ENCODE measurements at places on chromosomes 6 and 20.

DNA sequence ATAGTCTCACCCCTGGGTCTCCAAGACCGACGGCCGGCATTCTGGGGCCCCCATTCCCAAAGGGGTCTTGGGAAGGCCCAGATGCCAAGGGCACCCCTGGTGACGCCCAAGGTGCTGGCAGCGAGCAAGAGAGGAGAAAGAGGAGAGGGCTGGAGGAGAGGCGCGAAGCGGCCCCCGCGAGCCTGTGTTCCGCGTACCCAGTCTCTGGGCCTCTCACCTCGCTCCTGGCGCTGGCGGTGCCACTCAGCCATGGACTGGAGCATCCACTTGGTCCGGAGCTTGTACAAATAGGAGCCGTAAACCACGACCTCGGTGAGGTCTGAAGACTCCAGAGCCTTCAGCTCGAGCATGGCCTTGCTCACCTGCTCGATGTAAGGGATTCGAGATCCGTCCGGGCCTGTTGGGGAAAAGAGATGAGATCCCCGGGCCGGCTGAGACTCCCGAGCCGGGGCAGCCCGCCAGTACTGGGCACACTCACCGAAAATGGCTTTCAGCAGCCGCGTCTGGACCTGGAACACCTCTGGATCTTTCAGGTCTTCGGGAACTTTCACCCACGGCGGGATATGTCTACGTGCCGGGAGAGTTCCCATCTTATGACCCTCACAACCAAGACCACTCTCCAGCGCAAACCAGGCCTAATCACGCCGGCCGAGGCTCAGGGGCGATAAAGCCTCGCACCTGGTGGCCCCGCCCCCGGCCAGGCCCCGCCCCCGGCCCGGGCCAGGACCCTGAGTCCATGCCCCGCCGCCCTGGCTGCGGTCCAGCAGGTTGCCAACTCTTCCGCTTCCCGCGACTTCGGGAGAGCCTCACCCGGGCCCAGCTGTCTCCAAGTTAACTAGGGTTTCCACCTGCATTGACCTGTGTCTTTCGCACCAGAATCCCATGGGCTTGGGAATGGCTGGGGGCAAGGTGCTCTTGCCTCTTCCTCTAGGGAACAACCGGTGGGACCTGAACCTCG, at the start of gene DPPA5:
DPPA5 (minus strand) TSS at position 641 of the 958 bp plus-strand sequence; CDS start at position 590, 51 bp downstream.
- no peak for DNase-seq

- DNase-seq, result no peak
Observed at GRCh38 chr6:85644279-85644762, 1.6 kb upstream of the SYNCRIP start.

GRCh38 chr20:8344106-8344505, 212.0 kb downstream of the PLCB1 start:
- DNase-seq, result no peak

- no peak for DNase-seq
Observed at GRCh38 chr6:64325093-64325492, 689.5 kb downstream of the PHF3 start.

DNA sequence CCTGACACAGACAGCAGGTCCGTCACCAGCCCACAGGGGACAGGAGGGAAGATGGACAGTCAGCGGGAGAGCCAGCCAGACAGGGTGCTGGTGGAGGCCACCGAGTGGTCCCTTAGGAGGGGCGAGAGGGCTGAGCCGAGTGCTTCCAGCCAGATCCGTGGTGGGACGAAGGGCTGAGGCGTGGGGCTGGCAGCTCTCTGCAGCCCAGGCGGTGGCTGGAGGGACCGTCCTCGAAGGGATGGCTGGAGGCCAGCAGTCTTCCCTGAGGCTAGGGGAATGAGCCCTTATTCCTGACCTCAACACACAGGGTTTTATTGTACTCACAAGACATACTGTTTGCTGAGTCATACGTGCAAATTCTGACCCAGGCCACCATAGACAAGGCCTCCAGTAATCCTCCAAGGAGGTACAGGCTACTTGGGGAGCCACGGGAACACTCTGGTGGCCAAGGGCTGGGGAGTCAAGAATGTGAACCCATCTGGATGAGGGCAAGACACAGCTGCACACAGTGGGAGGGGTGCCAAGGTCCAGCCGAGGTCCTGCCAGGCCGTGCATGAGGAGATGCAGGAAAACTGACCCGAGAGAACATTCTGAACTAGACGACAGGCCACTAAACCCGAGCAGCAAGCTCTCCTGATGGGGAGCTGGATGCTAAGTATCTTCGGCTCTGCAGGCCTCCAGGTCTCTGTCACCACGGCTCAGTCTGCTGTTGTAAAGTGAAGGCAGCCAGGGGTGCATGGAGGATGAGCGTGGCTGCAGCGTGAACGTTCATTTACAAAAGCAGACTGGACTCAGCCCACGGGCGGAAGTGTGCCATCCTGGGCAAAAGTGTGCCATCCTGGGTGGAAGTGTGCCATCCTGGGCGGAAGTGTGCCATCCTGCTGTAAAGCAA, 242.5 kb downstream of the TTLL2 start:
- no peak for DNase-seq

DNA sequence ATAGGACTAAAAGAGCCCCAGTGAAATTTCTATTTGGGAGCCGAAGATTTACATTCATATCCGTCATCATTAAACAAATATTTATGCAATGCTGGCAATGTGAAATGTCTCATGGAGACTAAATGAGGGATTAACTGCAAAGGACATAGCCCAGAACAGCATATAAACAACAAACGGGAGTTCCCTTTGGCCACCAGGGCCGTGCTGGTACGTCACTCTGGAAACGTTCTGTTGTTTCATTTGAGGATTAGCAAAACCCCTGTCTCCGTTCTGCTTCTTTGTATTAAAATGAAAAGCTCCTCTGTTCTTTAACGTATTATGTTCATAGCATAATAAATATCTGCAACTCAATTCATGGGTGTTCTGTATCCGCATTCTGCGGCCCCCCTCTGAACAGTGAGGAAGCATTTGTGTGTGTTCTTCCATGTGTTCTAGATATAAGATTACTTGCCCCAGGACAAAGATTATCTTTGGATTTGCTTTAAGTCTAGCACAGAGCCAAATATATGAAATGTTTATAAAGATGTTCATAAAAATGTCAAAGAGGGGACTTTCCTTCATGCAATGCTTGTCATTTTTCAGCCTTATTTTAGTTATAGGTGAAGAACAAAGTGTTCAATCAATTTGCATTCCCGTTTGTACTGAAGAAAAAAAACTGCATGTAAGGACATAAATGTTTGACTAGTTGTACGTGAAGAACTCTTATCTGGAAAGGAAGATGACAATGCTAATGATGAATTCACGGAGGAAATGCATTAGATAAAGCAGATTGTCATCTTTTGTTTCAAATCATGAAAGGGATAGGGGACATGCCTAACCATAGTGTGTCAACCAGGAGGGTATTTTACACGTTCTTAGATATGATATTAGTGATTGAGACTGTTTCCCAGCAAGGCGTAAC, 90.0 kb upstream of the TNFAIP3 start:
- no peak for DNase-seq

DNA sequence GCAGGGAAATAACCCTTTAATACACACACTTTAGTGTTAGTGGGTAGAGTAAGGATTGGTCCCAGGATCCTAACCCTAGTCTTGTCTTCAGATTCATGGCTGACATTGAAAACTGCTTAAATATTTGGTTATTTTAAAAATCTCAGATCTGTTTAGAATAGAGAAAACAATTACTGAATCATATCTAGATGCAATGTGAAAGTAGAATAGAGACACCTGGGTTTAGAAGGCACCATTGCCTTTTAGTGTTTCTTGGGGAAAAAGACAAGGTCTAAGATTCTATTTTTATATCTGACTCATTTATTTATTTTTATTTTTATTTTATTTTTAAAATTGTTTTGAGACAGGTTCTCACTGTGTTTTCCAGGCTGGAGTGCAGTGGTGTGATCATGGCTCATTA, 6.0 kb downstream of the DDX43 start:
- DNase-seq, result no peak

DNA sequence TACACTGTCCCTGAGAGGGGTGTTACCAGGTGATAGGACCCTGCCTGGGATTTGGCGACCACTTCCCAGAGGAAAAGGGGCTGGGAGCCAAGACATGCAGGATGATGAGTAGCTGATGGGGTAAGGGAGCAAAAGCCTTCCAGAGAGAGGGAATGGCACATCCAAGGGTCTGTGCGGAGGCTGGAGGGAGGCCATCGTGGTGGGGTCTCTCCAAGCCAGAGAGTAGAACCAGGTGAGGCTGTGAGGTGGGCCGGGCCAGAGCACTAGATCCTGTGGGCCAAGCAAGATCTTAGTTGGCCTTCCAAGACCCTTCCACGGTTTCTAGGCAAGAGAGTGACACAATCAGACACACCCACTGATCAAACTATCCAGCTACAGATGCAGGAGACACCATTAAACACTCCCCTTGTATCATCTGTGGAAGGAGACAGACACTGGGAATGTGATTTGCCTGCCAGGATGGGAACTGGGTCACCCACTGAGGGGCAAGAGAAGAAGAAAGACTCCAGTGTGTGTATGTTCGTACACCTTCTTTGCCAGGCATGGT, 128.9 kb downstream of the BANF2 start:
- no peak for DNase-seq

GRCh38 chr6:31559958-31560696, 12.0 kb upstream of the LTA start:
- no peak for DNase-seq
